ENCODE measurements at places on chromosomes 7 and 10.

DNA sequence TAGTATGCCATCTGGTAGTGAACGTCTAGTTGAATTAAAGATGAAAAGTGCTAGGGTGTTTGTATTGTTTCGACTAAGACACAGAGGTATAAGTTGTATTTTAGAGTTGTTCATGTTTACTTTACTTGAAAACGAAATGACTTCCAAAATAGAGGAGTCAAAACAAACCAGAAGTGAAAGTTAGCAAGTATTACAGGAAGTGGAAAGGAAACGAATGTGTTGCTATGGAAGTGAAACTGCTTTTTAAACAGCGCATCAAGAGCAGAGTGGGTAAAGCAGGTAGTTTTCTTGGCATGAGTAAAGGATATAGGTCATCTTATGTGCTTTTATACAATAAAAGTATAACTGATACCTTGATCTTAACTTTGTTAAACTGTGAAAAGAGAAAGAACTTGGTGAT, 20.0 kb upstream of the GALNTL5 start:
- no peak for DNase-seq

DNA sequence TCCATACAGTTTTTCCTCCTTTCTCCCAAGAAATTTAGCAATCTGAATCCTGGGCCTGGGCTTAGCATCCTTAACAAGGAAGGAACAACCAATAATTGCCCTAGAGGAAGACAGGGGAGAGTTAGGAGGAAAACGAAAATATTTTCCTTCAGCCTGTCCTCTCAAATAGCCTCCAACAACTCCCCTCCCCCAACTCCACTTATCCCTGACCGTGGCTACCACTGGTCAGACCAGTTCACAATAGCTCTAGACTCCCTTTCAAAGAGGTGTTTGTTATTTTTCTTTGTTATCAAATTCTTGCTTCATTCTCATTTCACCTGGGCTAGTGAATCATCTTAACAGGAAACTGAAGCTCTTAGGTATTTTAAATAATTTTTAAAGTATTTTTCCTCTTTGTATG, 114.1 kb downstream of the CPED1 start:
- no peak for DNase-seq

DNA sequence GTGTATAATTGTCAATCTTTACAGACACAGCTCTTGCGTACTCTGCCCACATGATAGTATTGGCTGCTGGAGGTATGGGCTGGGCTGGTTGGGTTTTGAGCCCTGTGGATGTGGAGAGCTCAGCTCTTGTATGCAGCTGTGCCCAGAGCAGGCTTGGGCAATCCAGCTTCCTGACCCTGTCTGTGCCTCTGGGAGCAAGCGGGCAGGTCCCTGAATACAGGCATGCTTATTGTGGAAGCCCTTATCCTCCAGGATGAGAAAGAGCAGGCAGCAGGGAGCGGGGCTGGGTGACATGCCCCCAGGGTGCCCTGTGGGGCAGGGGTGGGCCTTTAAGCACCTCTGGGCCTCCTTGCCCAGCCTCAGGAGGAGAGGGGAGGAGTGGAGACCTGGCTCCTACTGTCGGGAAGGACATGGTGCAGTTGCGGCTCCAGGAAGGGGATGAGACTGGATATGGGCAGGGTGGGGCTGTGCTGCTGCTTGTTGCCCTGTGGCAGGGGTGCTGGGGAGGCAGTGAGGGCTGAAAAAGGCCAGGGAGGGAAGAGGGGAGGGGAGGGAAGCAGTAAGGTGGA, 32.7 kb upstream of the SH2D4B start:
- DNase-seq: no peak

DNA sequence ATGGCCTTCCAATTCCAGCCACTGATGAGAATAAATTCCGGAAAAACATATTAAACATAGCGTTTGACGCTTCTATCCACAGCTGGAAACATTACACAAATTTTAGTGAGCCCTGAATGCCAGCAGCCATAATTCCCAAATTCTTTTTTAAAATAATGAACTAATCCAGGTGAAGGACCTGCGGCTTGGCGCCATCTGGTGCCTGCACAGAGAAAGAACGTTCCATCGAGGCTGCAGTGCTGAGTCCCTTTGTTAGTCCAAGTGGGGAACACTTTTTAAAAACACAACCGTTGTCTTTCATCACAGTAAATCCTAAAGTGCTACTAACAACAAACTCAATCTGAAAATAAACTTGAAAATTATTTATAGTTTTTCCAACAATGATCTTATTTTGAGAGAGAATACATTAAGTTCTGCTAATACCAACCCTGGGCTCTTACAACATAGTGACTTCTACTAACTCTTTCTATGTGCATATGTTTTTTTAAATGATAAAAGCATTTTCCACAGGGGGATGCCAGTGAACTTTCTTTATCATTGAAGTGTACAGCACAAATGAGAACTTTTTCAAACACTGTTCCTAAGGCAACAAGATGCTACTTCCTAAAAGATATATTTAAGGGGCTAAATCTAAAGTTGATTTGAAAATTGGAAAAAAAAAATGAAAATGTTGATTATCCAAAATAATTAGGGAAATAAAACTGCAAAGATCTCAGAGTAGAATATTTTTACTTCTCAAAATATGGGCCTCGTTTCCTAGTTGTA, 166.9 kb upstream of the RNF32 start:
- no peak for DNase-seq

- DNase-seq: peak; percentile 35
These were observed 20.1 kb downstream of the LDB3 start for GRCh38 chr10:86688398-86688921.

DNA sequence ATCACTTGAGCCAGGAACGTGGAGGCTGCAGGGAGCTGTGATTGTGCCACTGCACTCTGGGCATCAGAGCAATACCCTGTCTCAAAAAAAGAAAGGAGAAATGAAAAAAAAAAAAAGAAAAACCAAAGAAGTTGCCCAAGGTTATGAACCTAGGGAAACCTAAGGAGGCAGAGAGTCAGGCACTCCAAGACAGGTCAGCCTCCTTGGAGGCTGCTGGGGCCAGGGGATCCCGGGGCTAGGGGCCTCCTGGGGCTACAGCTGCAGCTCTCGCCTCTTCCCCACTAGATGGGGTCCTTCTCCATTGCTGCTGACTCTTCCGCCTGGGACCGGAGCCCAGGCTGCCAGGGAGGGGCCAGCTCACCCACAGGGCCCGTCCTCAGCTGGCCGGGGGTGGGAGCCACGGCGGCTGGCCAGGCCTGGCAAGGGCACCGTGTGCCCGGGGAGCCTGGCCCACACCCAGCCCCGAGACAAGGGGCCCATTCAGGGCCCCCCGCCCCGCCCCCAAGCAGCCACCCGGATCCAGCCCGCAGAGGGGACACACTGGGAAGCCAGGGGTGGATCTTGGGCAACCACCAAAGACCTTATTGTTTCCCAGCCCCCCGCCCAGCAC, 1.7 kb upstream of the SPACDR start:
- DNase-seq: peak; percentile 92

DNA sequence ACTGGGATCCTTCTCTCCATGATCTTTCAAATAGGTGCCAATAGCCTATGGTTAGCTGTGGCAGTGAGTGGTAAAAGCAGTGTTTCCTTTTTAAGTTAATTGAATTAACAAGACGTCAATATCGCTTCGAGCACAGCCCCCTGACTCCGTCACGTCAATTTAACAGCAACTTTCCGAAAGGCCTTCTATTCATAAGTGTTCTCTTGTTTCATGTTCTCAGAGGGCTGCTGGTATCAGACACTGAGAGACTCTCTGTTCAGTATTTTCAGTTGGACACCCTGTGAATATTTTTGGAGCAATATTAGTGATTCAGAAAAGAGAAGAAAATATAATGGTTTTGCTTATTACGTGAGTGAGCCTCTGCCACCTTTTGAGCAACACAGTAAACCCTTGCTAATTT, 174.2 kb upstream of the INSYN2A start:
- no peak for DNase-seq

- no peak for DNase-seq
These were observed 105.5 kb upstream of the CSTF2T start for GRCh38 chr10:51804866-51805265.

- DNase-seq: no peak
These were observed 811.8 kb upstream of the CELF2 start for GRCh38 chr10:10205906-10206305.

GRCh38 chr10:68403701-68404100, 3.4 kb downstream of the RUFY2 start:
- DNase-seq: no peak

DNA sequence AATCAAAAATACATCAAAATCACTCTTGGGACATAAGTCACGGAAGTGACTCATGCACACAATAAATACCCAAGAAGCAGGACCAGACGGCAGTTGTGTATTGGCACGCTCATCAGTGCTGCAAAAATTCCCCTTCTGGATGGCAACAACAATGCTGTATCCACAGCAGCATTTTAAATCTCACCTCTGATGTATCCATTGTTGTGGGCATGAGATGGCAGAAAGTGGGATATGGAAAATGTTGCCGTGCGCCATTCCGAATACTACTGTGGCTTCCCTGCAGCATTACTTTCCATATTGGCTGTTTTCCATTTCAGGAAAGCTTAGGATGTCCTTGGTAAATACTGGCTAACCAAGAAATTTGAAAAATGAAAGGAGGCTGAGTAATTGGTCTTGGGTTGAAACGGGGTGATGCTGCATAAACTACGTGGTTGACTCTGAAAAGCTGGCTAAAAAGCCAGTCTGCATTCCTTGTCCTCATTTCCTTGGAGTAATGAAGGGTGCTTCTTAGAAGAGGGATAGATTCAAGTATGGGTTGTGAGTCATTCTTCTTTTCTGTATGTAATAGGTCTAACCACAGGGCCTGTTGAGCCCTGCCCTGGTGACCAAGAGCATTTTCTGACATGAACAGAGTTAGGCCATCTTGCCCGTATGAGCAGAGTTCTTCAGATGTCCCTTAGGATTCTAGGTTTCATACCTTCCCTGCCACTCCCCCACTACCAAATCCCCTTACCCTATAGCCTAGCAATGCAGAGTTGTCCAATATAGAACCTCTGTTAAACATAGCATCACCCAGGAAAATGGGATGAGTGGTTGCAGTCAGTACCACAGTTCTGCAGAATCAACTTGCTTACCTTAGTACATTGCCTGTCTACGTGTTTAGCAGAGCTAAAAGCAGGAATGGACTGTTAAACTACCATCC, 36.3 kb upstream of the TOMM7 start:
- no peak for DNase-seq

DNA sequence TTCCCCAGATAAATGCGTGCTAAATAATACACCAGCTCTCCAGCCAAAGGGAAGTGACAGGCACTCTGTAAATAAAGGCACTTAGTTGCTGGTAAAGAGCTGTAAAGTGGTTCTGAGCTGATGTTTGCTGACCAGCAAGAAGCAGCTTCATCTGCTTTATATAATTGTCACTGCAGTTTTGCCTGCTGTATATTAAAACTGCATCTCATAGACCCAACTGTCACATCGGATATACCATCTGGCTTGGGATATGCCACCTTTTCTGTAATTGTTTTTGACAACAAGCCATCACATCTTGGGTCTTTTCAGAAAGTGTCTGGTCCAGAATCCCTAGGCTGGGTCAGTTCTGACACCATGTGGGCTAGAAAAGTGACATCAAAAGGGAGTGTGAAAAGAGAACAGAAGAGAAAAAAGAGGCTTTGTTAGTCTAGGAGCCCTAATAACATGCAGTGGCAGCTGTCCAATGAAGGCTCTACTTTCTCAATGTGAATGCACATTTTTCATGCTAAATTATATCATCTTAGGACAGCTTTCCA, 697.6 kb downstream of the KCNMA1 start:
- no peak for DNase-seq

DNA sequence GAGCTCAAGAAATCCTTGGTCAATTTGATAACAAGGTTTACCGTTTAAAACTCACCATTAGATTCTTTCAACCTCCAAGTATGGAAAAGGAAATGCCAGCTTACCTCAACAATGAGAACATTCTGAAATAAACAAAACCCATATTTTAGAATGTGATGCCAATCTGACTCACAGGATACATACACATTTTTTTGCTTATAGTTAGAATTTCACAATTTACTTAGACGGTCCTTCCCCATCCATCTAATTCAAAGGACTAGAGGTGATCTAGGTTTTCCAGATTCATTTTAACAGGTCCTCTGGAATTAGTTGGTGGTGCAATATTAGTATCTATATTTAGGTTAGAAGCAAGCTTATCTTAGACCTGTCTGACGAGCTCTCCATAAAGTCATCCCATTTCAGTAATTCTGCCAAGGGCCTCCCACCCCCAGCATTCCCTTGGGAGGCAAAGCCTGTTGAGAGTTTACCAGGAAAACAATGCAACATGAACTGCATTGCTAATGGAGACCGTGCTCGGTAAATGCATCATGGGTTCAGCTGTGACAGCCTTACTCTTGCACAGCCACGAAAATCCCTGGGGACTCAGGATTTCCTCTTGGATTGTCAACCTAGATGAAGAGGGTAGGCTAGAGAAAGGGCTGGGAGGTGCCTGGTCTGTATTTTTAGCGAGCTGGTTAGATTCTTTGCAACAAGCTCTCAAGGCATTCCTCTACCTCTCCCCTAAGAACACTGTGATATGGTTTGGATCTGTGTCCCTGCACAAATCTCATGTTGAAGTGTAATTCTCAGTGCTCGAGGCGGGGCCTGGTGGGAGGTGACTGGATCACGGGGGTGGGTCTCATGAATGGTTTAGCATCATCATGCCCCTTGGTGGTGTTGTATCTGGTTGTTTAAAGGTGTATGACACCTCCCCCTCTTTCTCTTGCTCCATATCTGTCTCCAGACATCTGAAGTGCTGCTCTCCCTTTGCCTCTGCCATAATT, 93.8 kb downstream of the PRTFDC1 start:
- DNase-seq: no peak

GRCh38 chr10:34845070-34845469, 30.0 kb upstream of the PARD3 start:
- no peak for DNase-seq
